ENCODE measurements at places on chromosomes 3 and 15.

GRCh38 chr3:47054412-47054811, 74.9 kb downstream of the NBEAL2 start:
- H3K4me1 ChIP-seq, result no peaks in the 10 kb centered on the region
- no peaks in the 10 kb centered on the region for H3K36me3 ChIP-seq
- no peak overlapping the region for H3K4me3 ChIP-seq
- H3K27ac ChIP-seq, result no peak overlapping the region
- no peak for DNase-seq

DNA sequence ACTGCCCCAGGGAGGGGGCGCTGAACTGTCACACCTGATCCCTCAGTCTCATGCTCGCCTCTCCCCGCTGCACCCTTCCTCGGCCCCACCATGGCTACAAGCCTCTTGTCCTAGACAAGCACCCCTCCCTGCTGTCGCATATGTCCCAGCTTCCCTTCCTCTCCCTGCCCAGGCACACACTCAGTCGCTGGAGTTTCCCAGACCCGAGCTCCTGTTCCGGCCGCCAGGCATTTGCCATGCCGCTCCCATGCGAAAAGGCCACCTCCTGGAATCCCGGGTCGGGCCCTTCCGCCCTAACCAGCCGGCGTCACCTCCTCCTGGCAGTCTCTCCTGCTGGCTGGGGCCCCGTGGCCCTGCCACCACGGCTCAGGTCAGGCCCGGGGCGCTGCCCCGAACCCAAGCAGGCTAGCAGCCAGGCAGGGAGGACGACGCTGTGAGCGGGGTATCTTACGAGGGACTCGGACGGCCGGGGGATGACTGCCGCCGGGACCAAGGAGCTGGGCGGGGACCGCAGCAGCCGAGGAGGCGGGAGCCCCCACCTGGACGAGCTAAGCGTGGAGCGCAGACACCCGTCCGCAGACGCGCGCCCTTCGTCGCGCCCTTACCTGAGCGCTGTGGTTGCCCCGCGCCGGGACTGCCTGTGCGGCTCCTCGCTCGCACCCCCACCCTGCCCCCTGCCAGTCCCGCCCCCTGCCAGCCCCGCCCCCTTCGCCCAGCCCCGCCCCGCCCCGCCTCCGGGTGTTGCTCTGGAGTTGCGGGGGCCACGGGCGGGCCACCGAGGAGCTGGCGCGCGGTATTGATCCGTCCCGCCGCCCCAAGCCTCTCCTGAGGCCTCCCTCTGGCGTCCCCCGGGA, at the start of gene ALS2CL:
ALS2CL (minus strand) TSS at position 642 of the 854 bp plus-strand sequence. CDS start 4,239 bp downstream, outside the sequence.
- no peaks in the 10 kb centered on the region for H3K27me3 ChIP-seq
- H3K4me1 ChIP-seq, result no peaks in the 10 kb centered on the region
- peak; percentile 86 for DNase-seq
- peak within 1 kb of the TSS; percentile 5 for H3K27ac ChIP-seq
- H3K36me3 ChIP-seq, result no peaks in the 10 kb centered on the region

GRCh38 chr3:57746156-57747010, 9.7 kb upstream of the SLMAP start:
- H3K27ac ChIP-seq, result no peak overlapping the region
- H3K4me3 ChIP-seq, result no peak overlapping the region
- H3K4me1 ChIP-seq, result no peaks in the 10 kb centered on the region
- no peak for DNase-seq

DNA sequence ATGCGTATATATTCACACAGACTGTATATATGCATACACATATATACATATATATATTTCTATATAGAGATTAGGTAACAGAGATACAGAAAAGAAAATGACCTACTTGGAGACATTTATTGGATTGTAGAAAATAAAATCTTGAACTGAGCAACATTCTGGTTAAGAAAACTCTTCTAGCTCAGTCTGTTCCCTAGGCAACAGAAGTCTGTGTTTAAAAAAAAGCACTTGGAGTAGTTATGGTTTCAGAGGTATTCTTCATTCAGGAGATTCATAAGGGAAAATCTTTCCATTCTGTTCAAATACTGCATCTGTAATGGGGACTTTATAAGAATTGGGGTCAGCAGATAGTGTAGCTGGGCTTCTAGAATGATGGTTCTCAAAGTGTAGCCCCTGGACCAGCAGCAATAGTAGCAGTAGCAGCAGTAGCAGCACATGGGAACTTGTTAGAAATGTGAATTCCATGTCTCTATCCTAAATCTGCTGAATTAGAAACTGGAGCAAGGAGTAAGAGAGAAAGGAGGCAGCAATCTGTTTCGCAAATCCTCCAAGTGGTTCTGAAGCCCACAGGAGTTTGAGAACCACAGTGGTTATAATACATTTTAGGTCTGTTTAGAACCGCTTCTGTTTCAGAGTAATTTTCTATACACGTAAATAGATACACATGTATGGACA, 112.8 kb upstream of the TMEM108 start:
- H3K4me3 ChIP-seq, result no peak overlapping the region
- no peaks in the 10 kb centered on the region for H3K4me1 ChIP-seq

- no peaks in the 10 kb centered on the region for H3K27me3 ChIP-seq
- no peaks in the 10 kb centered on the region for H3K4me1 ChIP-seq
- H3K4me3 ChIP-seq, result no peak overlapping the region
- H3K27ac ChIP-seq, result no peak overlapping the region
These were observed 5.3 kb upstream of the CALML4 start for GRCh38 chr15:68210409-68210756.

- no peak overlapping the region for H3K27ac ChIP-seq
- H3K36me3 ChIP-seq, result no peaks in the 10 kb centered on the region
- H3K4me3 ChIP-seq, result no peak overlapping the region
- H3K4me1 ChIP-seq, result no peaks in the 10 kb centered on the region
- no peaks in the 10 kb centered on the region for H3K27me3 ChIP-seq
These were observed 101.0 kb downstream of the ANP32A start for GRCh38 chr15:68719672-68720071.
